ENCODE measurements at places on chromosomes 13 and 19. TPM values are rescaled to one million over a fixed set of nuclear protein-coding genes. Genes with fewer than 3 reads are reported as not detected.

DNA sequence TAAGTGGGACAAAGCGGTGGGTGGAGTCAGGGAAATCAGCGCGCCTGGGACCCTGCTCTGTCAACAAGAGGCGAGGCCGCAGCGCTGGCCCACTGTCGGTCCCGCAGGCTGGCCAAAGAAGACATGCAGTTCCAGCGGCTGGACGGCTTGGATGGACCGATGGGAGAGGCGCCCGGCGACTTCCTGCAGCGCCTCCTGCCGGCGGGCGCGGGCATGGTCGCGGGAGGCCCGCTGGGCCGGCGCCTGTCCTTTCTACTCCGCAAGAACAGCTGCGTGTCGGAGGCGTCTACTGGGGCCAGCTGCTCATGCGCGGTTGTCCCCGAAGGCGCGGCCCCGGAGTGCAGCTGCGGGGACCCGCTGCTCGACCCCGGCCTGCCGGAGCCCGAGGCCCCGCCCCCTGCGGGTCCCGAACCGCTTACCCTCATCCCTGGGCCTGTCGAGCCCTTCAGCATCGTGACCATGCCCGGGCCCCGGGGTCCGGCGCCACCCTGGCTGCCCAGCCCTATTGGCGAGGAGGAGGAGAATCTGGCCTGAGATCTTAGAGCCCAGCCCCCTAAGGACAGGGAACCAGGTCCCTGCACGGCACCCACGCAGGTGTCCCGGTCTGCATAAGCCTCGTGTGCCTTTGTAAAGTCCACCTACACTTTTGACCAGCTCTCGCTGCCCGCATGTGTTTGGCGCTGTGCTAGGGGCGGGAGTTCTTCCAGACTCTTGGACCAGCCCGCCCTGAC lies 6.1 kb downstream of the BEST2 start:
- no peaks in the 10 kb centered on the region for H3K27me3 ChIP-seq
- H3K4me3 ChIP-seq, result no peak overlapping the region
- no peaks in the 10 kb centered on the region for H3K36me3 ChIP-seq
- DNase-seq, result peak; percentile 67
- H3K27ac ChIP-seq, result no peak overlapping the region

DNA sequence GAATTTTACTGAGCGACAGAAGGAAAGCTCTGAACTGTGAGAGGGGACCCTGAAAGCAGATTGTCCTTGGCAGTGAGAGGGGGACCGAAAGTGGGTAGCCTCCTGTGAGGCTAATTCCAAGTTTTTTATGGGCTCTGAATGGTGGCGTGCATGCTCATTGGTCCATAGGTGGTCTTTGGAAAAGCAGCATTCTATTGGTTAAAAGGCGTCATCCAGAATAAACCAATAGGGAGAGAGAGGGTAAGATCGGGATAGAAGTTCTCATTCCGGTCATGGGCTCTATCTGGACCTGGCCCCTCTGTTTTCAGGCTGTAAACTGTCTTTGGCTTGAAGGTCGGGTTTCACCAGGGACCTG lies 539.8 kb upstream of the PCDH9 start:
- H3K36me3 ChIP-seq, result no peaks in the 10 kb centered on the region
- no peaks in the 10 kb centered on the region for H3K27me3 ChIP-seq
- H3K27ac ChIP-seq, result no peak overlapping the region
- DNase-seq, result no peak
- H3K4me1 ChIP-seq, result no peaks in the 10 kb centered on the region

DNA sequence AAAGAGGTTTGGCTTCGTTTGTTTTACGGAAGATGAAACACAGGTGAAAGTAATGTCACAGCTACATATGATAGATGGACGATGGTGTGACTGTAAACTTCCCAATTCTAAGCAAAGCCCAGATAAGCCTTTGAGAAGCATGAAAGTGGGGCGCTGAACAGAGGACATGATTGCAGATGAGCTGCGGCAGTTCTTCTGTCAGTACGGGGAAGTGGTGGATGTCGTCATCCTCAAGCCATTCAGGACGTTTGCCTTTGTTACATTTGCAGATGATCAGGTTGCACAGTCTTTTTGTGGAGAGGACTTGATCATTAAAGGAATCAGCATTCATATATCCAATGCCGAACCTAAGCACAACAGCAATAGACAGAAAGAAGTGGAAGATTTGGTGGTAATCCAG lies 111.5 kb upstream of the DIAPH3 start:
- no peak overlapping the region for H3K4me3 ChIP-seq
- no peak for DNase-seq
- H3K36me3 ChIP-seq, result no peaks in the 10 kb centered on the region
- no peak overlapping the region for H3K27ac ChIP-seq
- H3K4me1 ChIP-seq, result no peaks in the 10 kb centered on the region

GRCh38 chr13:108427355-108427754 lies 157.8 kb downstream of the TNFSF13B start:
- no peaks in the 10 kb centered on the region for H3K36me3 ChIP-seq
- no peaks in the 10 kb centered on the region for H3K4me1 ChIP-seq
- H3K27ac ChIP-seq, result no peak overlapping the region
- H3K4me3 ChIP-seq, result no peak overlapping the region
- no peak for DNase-seq

GRCh38 chr13:96229356-96229755 lies 139.4 kb downstream of the HS6ST3 start:
- H3K27ac ChIP-seq, result no peak overlapping the region
- no peak overlapping the region for H3K4me3 ChIP-seq
- H3K27me3 ChIP-seq, result no peaks in the 10 kb centered on the region
- no peaks in the 10 kb centered on the region for H3K36me3 ChIP-seq
- DNase-seq, result no peak

- no peak overlapping the region for H3K27ac ChIP-seq
- H3K4me3 ChIP-seq, result no peak overlapping the region
- DNase-seq, result no peak
Observed at GRCh38 chr13:101681834-101682233, 229.4 kb downstream of the ITGBL1 start.

DNA sequence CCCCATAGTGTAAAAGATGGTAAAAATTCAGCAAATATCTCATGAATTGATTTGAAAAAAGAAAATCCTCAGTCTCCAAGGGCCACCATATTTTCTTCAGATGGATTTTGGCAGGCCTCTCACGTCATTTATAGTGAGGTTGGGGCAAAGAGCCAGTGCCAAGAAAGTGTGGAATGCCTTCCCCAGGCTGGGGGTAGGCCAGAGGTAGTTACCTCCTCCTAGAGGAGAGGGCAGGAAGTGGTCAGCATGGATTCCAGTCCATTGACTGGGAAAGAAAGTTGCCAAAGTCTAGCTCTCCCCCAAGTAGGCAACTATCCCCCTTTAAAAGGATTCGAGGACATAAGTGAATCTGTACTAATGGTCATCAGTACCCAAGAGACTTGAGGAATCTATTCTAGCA lies 68.4 kb upstream of the KCTD4 start:
- no peak overlapping the region for H3K4me3 ChIP-seq
- H3K27ac ChIP-seq, result no peak overlapping the region
- peaks cover 7% of the 10 kb centered on the region for H3K36me3 ChIP-seq
- no peak for DNase-seq

- no peak overlapping the region for H3K27ac ChIP-seq
- H3K27me3 ChIP-seq, result peaks cover 8% of the 10 kb centered on the region
- no peaks in the 10 kb centered on the region for H3K36me3 ChIP-seq
- H3K4me3 ChIP-seq, result no peak overlapping the region
- H3K4me1 ChIP-seq, result no peaks in the 10 kb centered on the region
- DNase-seq, result no peak
Observed at GRCh38 chr13:51000571-51001260, 91.1 kb downstream of the RNASEH2B start.

DNA sequence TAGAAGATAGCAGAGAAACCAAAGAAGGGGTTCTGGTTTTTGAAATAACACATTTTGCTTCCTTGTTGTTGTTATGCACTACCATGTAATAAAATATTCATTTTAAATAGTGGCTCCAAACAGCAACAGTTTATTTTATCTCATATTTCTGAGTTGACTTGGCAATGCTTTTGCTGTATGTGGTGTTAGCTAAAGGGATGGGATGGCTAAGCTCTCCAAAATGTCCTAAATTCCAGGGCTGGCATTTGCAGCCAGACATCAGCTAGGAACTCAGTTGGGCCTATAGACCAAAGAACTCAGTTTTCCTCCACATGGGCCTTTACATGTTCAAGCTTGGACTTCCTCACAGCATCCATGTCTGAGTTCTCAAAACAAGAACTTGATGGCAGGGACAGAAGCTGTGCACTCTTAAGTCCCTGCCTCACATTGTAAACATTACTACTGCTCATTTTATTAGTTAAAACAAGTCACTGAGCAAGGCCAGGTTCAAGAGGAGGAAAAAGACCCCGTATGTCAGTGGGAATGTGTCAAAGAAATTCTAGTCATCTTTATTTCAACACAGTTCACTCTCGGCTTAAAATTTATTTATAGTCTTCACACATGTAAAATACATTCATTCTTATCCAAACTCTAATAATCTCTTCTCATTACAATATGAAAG lies 819.3 kb upstream of the PCDH20 start:
- H3K27ac ChIP-seq, result no peak overlapping the region
- H3K36me3 ChIP-seq, result no peaks in the 10 kb centered on the region
- no peak for DNase-seq
- no peaks in the 10 kb centered on the region for H3K4me1 ChIP-seq

DNA sequence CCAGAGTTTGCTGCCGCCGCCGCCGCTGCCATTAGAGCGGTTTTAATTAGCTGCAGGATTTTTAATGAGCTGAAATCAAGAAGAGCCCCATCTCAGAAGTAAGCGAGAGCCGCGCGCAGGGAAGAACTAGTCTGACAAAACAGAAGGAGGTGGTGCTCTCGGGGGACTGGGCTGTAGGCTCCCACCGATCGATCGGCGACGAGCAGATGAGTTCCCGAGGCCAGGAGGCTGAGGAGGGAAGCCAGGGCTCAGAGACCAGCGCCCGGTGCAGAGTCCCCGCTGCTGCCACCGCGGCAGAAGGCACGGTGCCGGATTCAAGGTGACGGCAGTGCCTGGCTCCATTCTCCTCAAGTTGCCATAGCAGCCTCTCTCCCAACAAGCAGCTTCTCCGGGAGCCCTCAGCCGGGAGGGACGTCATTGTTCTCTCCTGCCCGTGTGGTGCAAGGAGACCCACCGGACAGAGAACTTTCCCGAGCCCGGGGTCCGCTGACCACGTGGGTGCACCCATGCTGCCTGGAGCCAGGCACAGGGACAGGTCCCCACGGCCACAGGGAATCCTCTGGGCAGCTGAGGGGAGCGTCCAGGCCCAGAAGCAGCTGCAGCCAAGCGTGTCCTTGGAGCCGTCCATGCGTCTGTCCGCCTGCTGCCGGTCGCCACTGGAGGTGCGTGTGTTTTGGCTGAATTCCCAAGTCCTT lies 62.9 kb downstream of the CHST8 start:
- H3K4me1 ChIP-seq, result no peaks in the 10 kb centered on the region
- no peak for DNase-seq
- H3K27ac ChIP-seq, result no peak overlapping the region
- no peak overlapping the region for H3K4me3 ChIP-seq

- H3K4me1 ChIP-seq, result no peaks in the 10 kb centered on the region
- DNase-seq, result no peak
- H3K4me3 ChIP-seq, result no peak overlapping the region
- H3K36me3 ChIP-seq, result no peaks in the 10 kb centered on the region
- no peaks in the 10 kb centered on the region for H3K27me3 ChIP-seq
Observed at GRCh38 chr13:68667863-68668262, 1437.7 kb upstream of the PCDH9 start.

DNA sequence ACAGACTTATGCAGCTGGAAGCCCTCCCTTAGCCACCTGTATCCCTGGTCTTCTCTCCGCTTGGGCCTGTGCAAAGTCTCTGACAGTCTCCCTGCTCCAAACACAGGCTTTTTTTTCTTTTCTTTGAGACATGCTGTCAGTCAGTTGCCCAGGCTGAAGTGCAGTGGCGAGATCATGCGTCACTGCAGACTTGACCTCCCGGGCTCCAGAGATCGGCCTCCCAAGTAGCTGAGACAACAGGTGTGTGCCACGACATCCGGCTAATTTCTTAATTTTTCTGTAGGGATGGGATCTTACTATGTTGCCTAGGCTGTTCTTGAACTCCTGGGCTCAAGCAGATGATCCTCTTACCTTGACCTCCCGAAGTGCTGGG lies 1.6 kb downstream of the MZF1 start:
- H3K27me3 ChIP-seq, result no peaks in the 10 kb centered on the region
- no peak overlapping the region for H3K27ac ChIP-seq
- peaks cover 33% of the 10 kb centered on the region for H3K4me1 ChIP-seq
- DNase-seq, result no peak
- H3K36me3 ChIP-seq, result no peaks in the 10 kb centered on the region

RANBP3 gene
- polyA plus RNA-seq, result 8.0 TPM

AMH gene
- polyA plus RNA-seq, result not detected

NOVA2 gene
- polyA plus RNA-seq, result not detected

ZNF177 gene
- 0.67 TPM for polyA plus RNA-seq

WTIP gene
- not detected for polyA plus RNA-seq

IRF2BP1 gene
- 6.4 TPM for polyA plus RNA-seq

TIMM29 gene
- 30.7 TPM for polyA plus RNA-seq

FXYD7 gene
- 4.9 TPM for polyA plus RNA-seq
